ENCODE measurements at places on chromosomes 16 and 17. TPM values are rescaled to one million over a fixed set of nuclear protein-coding genes. Genes with fewer than 3 reads are reported as not detected.
A peak's percentile ranks its signal among the peaks of the same experiment; 100 is the strongest.

The CCL16 gene
- total RNA-seq = not detected

The ZNF750 gene
- total RNA-seq = not detected

DNA sequence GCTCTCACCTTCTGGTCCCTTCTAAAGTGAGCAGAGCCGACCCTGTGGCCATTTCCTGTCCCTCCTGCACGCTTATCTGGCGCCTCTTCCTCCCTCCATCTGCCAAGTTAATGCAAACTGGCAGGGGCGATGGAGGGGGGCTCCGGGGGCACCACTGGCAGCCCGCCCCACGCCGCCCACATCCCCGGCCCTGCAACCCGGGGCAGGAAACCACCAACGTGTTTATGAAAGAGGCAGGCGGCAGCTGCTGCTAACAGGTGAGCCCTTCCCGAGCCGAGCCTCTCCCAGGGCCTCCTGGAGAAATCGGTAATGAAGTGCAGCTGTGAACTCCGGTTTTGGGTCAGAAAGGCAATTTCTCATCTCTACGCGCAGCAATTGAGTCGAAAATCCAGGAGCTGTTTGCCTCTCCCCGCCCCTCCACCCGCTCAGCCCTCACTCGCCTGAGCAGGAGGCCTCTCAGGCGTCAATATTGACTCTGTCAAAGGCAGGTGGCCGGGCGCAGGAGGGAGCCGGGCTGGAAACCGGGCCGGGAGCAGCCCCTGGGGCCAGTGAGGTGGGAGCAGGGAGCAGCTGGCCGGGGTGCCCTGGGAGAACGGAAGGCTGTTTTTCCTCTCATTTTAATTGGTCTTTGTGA lies 164.4 kb upstream of the GSE1 start:
- no peaks in the 10 kb centered on the region for H3K27me3 ChIP-seq
- no peaks in the 10 kb centered on the region for H3K4me1 ChIP-seq
- no peak overlapping the region for H3K4me3 ChIP-seq

GRCh38 chr17:57875290-57876022 lies 25.6 kb upstream of the MRPS23 start:
- peak; percentile 95 for DNase-seq

GRCh38 chr17:35915153-35915964 lies 15.2 kb downstream of the RDM1 start:
- H3K27ac ChIP-seq = no peak overlapping the region
- no peak overlapping the region for H3K4me3 ChIP-seq
- no peak for DNase-seq
- no peaks in the 10 kb centered on the region for H3K4me1 ChIP-seq
- H3K36me3 ChIP-seq = no peaks in the 10 kb centered on the region

DNA sequence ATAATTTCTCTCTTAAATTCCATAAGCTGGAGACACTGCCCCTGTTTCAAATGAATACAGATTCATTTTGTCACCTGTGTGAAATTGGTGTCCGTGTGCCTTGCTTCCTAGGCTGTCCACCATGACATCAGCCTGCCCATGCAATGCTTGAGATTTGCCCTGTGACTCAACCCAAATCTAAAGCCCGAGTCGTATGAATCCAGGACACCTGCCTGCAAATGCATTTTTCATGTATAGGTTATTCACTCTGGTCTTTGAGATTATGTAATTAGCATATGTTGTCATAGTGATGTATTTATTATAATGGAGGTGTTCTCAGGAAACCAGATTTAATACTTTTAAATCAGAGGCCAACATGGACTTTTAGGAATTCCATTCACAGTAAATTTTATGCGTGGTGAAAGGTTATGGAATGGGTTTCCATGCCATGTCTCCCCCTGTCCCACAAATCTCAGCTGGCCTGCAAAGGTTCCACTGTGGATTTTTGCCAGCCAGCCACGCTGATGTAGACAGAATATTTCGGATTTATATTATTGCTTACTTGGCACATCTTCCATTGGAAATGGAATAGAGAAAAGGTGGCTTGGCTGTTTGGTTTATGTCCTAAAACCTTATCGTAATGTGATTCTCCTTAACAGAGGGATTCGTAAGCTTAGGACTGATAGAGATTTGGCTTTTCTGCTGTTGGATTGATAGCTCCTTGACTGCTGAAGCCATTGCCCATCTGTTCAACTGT lies 551.1 kb downstream of the WWOX start:
- no peaks in the 10 kb centered on the region for H3K36me3 ChIP-seq
- H3K27ac ChIP-seq = no peak overlapping the region
- no peaks in the 10 kb centered on the region for H3K27me3 ChIP-seq
- no peak overlapping the region for H3K4me3 ChIP-seq

GRCh38 chr17:81432941-81433340 lies 37.7 kb downstream of the BAHCC1 start:
- no peaks in the 10 kb centered on the region for H3K27me3 ChIP-seq
- peaks cover 68% of the 10 kb centered on the region for H3K4me1 ChIP-seq
- no peak for DNase-seq
- no peak overlapping the region for H3K27ac ChIP-seq

DNA sequence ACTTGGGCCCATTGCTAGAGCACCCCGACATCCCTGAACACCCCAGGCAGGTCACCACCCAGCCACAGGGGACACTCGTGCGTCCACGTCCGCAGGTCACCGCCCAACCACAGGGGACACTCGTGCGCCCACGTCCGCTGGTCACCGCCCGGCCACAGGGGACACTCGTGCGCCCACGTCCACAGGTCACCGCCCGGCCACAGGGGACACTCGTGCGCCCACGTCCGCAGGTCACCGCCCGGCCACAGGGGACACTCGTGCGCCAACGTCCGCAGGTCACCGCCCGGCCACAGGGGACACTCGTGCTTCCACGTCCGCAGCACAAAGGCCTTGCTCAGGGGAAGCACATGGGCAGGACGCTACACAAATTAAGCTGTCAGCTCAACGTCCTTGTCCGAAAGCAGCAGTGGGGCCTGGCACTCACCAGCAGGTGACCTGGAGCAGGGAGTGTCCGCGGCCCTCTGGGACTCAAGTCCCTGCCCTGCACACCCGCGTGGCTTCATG lies 17.7 kb downstream of the GALNS start:
- H3K27ac ChIP-seq = no peak overlapping the region
- no peak for DNase-seq
- no peaks in the 10 kb centered on the region for H3K27me3 ChIP-seq
- peaks cover 27% of the 10 kb centered on the region for H3K36me3 ChIP-seq
